Activated CD4-positive, alpha-beta T cell treated with anti-CD3 and anti-CD28 coated beads, Interleukin-10, Interleukin-2, amounts not matched to agents 100 ng/mL and 50 ng/mL, durations not matched to agents 16 hours and 8 hours (primary cell): ENCODE measurements at places on chromosomes 3 and 15.

GRCh38 chr3:55623786-55624185 lies 136.7 kb upstream of the WNT5A start:
- no peak for DNase-seq

- no peak for DNase-seq
Observed at GRCh38 chr3:47617086-47618010, 38.7 kb upstream of the CSPG5 start.

DNA sequence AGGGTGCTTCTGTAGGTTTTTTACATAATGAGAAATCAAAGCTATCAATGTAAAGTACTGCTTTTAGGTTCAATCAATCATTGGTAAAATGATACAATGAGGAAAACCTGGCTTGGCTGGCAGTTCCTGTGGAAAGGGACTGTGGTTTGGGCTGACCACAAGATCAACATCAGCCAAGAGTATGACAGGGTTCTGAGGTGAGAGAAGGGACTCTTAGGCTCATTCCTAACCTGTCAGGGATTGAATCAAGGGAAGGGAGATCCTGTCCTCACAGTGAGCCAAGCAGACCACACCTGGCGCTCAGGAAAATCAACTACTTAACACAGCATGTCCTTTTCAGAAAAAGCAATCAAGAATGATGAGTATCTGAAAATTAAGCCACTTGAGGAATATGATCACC lies 111.1 kb downstream of the MAGI1 start:
- DNase-seq: no peak

DNA sequence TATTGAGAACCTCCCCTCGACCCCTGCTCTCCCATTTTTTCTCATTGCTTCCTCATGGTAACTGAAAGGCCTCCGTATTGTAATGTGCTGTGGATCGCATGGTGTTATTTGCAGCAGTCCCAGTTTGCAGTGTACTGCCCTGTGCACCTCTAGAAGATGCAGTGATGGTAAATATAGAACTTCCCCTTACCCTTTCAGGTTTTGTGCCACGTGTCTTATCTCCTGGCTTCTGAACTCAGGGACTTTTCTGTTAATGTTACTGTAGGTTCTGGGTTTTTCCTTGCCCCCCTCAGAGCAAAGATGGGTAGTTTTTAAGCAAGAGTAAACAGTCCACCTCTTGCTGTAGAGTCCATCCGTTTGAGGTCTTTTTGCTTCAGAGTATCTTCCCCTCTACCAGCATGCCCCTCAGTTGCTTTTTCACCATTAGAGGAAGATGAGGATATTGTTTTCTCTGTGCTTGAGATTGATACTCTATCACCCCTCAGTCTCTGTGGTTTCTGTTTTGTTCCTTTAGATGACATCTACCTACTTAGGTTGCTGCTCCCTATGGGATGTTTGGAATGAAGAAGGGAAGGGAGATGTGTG lies 22.4 kb downstream of the CHD2 start:
- no peak for DNase-seq

DNA sequence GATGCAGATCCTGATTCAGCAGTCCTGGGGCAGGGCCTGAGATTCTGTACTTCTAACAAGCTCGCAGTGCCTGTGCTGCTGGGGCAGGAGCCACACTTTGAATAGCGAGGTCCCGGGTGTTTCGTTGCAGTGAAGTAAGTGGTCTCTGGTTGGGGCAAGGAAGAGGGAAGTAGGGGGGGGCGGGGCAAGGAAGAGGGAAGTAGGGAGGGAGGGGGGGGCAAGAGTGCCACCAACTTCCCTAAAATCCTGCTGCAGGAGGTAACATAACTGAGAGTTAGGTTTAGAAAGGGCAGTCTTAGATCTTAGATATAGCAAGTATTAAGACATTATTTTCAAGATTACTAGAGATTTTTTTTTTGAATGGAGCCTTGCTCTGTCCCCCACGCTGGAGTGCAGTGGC lies 35.5 kb downstream of the CRTAP start:
- no peak for DNase-seq
